ENCODE measurements at places on chromosomes 3 and 15.

GRCh38 chr3:53844262-53845102 lies 1.7 kb downstream of the CHDH start:
- DNase-seq, result no peak

DNA sequence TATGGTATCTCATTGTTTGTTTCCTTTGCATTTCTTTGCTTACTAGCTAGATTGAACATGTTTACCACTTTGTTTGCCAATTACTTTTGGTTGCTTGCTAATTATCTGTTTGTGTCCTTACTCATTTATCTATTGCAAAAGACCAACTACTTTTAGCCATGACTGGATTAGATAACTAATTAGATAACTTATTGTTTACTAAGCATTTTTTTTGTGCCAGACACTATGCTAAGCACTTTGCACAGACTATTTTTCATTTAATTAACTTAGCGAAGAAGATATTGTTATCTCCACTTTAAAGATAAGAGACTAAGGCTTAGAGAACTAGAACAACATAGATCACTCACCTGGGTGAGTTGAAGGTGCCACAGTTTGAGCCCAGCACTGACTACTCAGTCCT lies 16.9 kb upstream of the ZFAND6 start:
- no peak for DNase-seq

- DNase-seq, result no peak
Measured at GRCh38 chr3:59978979-59979378, 929.2 kb upstream of the CFAP20DC start.

DNA sequence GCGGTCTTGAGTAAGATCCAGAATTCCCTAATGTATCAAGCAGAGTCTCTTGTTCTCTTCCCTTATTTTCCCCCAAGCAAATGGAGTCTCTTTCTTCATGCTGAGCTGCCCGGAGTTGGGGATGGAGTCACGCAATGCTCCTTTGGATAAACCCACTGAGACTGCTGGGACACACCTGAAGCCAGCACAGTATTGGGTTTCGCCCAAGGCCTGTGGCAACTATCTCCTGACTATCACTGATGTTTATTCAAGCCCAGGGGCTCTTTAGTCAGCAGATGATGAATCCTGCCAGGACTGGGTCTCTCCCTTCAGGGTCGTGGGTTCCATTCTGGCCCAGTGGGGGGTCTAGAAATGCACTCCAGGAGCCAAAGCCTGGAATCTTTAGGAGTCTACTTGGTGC lies 11.3 kb downstream of the USF3 start:
- no peak for DNase-seq

DNA sequence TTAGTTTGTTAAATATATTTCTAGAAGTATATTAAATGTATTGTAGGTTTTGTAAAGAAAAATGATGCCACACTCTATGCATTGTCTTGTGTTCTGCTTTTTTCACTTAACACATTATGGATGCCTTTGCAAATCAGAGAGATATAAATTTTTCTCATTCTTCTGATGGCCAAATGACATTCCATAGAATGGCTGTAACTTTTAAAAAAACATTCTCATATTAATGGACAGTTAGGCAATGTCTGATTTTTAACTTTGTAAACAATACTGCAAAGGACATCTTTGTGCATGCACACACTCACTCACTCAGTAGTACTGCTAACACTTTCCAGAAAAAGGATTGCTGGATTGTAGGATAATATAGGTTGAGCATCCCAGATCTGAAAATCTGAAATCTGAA lies 195.9 kb downstream of the ITPR1 start:
- no peak for DNase-seq

DNA sequence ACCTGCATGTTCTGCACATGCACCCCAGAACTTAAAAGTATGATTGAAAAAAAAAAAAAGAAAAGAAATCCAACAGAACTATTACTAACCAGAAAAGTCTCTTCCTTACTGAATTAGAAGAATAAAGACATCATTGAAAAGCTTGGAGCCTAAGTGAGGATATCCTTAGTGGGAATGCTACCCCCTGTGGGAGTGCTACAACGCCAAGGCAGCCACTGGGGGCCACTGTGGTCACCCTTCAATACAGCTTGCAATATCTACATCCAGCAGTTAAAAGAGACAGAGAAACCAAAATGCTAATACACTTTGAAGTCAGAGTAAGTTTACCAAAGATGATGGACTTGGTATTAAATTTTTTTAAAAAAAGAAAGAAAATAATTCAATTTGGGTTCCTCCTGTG lies 292.0 kb downstream of the PLCL2 start:
- DNase-seq, result no peak

- no peak for DNase-seq
Measured at GRCh38 chr3:164408326-164408725, 670.0 kb downstream of the SI start.

GRCh38 chr3:160012108-160012507 lies 23.5 kb downstream of the IL12A start:
- DNase-seq, result peak; percentile 44

GRCh38 chr15:48966595-48967301 lies 3.0 kb upstream of the SHC4 start:
- no peak for DNase-seq

Measured in GM18507 (cell line).